Osteoblast (primary cell): ENCODE measurements at places on chromosomes 1 and 21. TPM values are rescaled to one million over a fixed set of nuclear protein-coding genes. Genes with fewer than 3 reads are reported as not detected.
A peak's percentile ranks its signal among the peaks of the same experiment; 100 is the strongest.

The CHI3L2 gene
- total RNA-seq = 2.4 and 2.9 TPM in 2 replicates

- peak; percentile 95 for DNase-seq
Measured at GRCh38 chr21:43193651-43194302, 25.0 kb downstream of the CRYAA start.

The OPRD1 gene
- not detected in 2 replicates for total RNA-seq

DNA sequence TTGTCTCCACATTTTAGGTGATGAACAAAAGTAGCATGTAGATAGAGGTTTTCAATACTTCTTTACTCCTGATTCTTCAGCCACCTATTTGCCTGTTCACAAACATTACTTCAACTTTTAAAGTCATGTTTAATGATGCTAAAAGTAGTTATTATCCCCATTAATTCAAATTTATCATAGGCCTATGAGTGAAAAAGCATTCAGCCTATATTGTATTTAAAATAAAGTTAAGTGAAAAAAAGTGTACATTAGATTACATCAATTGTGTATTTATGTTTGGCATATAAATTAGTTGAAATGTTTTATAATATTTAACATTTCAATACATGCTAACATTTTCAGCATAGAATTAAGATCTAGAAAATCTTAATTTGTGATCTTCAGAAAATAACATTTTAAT, 10.5 kb downstream of the CDKN2C start:
- DNase-seq = no peak

- peak; percentile 76 for DNase-seq
Measured at GRCh38 chr1:154819628-154820590, 50.2 kb downstream of the KCNN3 start.

The SLAMF8 gene
- total RNA-seq = under 0.01 and 0.36 TPM in 2 replicates

- no peak for DNase-seq
Measured at GRCh38 chr1:64906447-64906846, 59.9 kb downstream of the JAK1 start.

- DNase-seq = no peak
Measured at GRCh38 chr1:46583494-46583893, 20.6 kb downstream of the MKNK1 start.

DNA sequence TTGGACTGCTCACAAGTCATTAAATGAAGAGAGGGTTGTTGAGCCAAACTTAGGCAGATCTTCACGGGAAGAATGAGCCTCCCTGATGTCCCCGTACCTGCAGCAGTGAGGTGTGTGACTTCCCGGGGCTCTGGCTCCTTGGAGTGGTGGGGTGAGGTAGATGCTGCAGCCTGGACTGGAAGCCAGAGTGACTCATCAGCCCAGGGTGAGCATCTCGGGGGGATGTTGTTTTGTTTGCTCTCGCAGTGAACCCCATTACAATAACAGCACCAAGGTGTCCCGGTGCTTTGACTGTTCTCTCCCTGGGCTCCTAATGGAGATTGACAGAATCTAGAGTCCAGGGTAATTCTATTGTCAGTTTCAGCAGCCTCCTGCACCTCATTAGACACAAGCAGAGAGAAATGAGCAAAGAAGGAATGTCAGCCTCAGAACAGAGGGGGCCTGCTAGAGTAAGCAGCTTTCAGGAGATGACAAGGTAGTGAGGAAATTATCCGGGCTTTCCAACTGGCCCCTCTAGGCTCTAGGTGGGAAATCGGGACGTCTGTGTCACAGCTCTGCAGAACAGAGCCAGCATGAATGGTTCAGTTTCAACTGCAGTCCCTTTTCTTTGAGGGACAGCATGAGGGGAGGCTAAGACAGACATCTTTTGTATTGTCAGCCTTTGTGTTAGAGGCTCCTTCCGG, 36.0 kb upstream of the LRRN2 start:
- peak; percentile 13 for DNase-seq

DNA sequence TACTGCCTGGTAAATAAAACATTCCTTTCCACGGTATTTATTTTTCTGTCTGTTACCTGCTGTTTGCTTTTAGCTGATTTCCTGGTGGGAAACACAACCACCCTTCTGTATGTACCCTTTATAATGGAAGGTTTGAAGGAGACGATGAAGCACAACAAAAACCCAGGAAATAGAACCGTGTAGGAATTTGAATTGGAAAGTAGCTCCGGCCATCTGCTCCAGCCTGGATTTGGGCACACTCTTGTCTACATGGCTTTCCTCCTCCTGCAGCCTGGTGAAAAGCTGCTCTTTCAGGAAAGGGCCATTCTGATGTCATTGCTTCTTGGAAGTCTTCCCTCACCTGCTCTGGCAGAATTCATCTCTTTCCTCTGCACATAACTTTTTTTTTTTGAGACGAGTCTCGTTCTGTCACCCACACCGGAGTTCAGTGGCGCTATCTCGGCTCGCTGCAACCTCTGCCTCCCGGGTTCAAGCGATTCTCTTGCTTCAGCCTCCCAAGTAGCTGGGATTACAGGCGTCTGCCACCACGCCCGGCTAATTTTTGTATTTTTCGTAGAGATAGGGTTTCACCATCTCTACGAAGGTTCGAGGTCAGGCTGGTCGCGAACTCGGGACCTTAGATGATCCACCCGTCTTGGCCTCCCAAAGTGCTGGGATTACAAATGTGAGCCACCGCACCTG, 2.7 kb downstream of the AK4 start:
- DNase-seq = no peak
